Activated CD8-positive, alpha-beta T cell treated with anti-CD3 and anti-CD28 coated beads for 36 hours (primary cell): ENCODE measurements at places on chromosomes 5 and 9. TPM values are rescaled to one million over a fixed set of nuclear protein-coding genes. Genes with fewer than 3 reads are reported as not detected.

Gene NR2F1-AS1
- total RNA-seq = not detected

Gene TRIP13
- total RNA-seq = 31.0 TPM

DNA sequence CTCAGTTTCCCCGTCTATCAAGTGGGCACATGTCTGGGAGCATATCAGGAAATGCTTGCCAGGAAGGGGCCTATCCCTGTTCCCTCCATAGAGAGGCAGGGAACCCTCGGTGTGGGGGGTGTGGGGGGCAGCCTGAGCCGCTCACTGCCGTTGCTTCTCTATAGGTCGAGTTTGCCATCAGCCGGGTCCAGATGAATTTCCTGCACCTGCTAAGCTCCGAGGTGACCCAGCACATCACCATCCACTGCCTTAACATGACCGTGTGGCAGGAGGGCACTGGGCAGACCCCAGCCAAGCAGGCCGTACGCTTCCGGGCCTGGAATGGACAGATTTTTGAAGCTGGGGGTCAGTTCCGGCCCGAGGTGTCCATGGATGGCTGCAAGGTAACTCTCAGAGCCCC, 13.8 kb upstream of the ORM1 start:
- no peaks in the 10 kb centered on the region for H3K36me3 ChIP-seq
- H3K27me3 ChIP-seq = no peaks in the 10 kb centered on the region
- H3K27ac ChIP-seq = no peak overlapping the region
- DNase-seq = no peak

GRCh38 chr5:122151640-122152039, 22.3 kb downstream of the ZNF474 start:
- H3K36me3 ChIP-seq = no peaks in the 10 kb centered on the region
- DNase-seq = no peak
- no peak overlapping the region for H3K27ac ChIP-seq
- H3K4me1 ChIP-seq = peaks cover 6% of the 10 kb centered on the region
- no peaks in the 10 kb centered on the region for H3K27me3 ChIP-seq
- H3K4me3 ChIP-seq = no peak overlapping the region

Gene PCDHA1
- total RNA-seq = not detected

- no peaks in the 10 kb centered on the region for H3K4me1 ChIP-seq
- DNase-seq = no peak
- no peak overlapping the region for H3K4me3 ChIP-seq
- no peaks in the 10 kb centered on the region for H3K27me3 ChIP-seq
Measured at GRCh38 chr9:17402309-17402708, 176.6 kb upstream of the SH3GL2 start.
